NCI-H226 (cell line): ENCODE measurements at places on chromosomes 2 and 18.

DNA sequence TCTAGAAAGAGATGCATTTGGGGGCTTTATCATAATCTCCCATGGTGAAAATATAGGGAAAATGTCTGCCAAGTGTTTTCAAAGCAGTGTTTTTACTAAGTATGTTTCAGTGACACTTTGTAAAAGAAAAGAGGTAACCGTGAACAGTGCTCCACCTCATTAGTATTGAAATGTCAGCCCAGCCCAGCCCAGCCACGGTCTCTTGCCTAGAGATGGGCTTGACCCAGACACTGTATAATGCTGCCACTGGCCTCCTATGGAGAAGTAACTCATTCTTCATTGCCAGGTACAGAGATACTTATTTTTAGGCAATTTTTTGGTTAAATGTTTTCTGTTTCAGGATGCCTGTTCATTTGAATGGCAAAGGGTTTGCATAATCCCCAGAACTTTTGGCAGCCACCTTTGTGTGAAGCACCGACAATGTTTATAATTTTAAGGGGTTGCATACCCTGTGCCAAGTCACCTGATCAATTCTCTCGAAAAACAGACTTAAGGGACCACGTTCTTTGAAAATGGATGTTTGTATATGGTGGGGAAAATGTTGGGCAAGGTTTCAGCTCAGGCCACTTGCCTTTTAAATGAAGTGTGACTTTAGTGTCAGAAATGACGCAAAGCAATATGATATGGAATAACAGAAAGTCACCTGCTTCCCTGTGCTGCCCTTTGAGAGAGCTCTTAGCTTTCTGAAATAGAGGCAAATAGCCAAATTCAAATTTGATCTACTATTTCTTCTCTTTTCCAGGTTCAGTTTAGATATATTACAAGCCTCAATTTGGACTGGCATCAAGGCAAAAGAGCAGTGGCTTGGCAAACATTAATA is 314.5 kb upstream of the RGPD4 start:
- DNase-seq, result no peak

DNA sequence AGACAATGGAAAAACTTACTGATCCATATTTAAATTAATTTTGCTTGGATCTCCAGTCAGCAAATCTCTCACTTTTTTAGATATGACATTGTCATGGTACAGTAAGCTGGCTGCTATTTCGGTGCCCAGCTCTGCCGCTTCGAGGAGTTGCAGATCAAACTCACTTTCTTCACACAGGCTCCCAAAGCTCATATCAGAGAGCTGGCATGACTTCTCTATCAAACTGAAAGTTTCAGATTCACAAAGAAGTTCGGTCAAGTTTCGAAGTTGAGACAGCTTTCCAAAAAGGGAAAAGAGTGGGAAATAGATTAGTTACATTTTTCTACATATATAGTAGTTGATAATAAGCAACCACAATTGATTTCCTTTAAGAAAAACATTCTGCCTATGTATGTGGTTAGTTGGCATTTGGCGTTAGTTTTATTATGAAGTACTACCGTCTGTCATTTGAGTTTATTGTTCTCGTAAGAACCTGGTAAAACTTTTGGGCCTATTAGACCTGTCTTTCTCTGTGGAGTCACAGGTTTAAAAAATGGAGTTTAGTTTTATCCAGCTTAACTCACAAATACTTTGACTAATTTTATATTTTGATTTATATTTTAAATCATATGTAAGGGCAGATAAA is 118.8 kb downstream of the ABCA12 start:
- no peak for DNase-seq

DNA sequence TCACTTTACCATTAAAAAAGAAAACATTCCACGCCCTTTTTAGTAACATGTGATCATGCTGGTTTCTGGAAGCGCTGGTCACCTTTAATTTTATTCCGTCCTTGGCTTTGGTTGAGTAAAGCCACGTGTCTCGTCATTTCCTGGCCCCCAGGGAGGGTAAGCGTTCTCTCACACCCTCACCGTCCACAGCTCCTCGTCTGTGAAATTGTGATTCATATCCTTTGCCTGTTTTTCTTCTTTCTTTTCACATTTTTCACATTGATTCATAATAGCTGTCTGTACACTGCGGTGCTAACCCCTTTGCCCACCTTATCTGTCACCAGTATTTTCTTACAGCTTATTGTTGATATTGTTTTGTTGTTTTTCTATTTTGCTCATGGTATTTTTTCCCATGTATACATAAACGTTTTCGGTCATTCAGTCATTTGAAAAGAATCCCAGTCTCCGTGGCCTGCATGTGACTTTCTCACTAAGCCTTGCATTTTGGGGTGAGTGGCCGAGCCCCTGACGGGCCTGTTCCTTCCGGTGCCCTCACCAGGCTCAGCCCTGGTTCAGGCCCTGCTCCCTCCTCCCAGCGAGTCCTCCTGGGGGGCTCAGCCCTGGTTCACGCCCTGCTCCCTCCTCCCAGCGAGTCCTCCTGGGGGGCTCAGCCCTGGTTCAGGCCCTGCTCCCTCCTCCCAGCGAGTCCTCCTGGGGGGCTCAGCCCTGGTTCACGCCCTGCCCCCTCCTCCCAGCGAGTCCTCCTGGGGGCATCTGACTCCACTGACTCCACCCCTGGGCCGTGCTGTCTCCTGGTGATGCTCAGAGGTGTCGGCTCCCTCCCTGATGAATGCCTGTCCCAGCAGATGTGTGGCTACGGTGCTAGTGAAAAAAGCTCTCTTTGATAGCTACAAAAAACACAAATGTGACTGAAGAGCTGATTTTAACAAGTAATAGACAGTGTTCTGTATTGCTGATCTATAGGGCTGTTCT is 249.7 kb upstream of the PXDN start:
- no peak for DNase-seq

DNA sequence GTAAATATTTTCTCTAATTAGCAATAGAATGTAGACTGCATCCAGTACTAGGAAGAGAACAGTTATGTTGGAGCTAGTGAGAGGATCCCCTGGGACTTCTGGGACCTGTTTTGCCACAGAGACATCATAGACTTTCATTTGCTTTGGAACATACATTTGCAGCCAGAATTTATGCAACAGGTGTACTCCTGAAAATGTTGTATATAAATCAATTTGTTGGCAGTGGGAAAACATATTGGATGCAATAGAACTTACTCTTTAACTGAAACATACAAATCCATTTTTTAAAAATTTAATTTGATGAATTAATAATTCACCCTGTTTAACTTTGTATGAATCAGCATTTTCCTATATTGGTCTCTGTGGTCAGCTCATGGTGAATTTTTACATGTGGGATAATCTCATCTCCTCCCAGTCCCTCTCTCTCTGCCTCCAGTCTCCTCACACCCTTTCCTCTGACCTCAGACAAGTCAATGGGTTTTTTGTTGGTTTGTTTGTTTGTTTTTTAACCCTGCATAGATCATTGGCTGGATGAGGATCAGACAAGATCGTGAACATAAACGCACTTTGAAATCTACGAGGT is 263.0 kb downstream of the LPIN1 start:
- no peak for DNase-seq

DNA sequence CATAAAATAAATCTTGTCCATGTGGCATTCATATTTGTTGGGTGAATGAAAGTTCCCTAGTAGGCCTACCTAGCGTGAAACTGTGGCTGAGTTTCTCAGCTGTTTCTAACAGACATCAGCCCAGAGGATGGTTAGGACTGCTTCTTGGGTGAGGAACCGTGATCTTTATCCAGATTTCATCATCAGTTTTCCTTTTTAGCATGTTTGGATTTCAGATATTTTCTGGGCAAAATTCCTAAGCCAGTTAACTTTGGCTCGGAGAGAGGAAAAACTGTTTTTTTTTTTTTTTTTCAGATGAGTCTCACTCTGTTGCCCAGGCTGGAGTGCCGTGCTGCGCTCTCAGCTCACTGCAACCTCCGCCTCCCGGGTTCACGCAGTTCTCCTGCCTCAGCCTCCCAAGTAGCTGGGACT is 53.5 kb downstream of the DGKD start:
- DNase-seq, result no peak

DNA sequence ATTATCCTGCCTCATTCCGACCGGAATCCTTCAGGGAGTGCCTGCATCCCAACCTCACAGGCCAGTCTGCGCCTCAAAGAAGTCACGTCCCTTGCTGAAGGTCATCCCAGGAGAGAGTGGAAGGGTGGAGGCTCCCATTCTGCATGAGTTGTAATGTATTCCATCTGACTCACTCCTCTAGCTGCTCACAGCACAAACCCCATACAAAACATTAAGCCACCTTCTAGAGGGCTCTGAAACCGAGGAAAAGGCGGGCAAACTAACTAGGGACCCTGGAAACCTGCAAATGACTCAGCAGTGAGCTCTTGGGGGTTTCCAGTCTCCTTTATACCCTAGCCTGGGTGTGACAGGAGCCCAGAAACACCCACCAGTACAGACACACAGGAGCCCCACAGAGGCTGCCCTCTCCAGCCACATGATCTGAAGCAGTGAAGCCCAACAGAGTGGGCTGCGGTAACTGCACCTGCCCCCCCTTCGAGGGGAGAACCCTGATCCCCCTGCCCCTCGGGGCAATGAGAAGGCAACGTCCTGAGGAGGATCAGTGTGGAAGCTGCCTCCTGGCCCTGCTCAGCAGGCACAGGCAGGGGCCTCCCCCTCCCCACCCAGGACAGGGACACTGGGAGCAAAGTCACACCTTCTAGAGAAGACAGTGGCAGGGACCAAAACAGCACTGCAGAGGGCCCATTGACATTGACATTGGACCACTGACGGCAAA is 69.3 kb upstream of the SNTG2 start:
- DNase-seq, result no peak

GRCh38 chr2:233988581-233988980 is 61.9 kb upstream of the SPP2 start:
- DNase-seq, result no peak

GRCh38 chr2:38264396-38265221 is 112.5 kb downstream of the ATL2 start:
- no peak for DNase-seq

DNA sequence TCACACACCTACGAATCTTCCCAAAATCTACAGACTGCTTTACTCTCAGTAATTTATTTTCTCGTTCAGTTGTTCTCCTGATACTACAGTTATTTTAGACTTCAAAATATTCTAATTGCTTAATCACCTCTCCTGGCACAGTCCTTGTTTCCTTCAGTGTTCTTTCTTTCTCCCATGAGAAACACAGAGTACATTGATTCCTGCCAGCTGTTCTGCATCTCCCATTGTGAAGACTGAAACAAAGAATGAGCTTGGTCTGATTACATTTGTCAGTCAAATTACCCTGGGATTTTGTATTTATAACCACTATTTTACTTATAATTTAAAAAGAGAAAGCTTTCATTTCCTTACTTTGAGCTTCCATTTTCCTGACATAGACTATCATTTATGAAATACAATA is 63.9 kb upstream of the TANK start:
- DNase-seq, result no peak

GRCh38 chr18:36415625-36416024 is 118.1 kb downstream of the FHOD3 start:
- no peak for DNase-seq

GRCh38 chr2:203781151-203781550 is 74.7 kb downstream of the CD28 start:
- DNase-seq, result no peak

DNA sequence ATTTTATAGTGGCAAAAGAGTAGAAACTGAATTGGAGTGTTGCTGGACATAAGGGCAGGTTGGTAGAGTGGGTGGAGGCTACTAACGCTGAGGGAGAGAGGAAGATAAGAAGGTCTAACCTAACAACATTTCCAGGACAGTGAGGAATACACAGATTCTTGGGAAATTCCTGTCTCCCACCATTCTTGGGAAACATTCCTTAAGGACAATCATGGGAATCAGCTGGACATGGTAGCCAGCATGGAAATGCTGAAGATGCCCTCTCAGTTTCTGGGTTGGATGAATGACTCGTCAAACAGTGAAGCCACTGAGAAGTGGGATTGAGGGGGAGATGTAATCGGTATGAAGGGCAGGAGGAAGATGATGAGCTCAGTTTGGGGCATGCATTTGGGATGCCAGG is 265.4 kb downstream of the AFF3 start:
- no peak for DNase-seq

- no peak for DNase-seq
These were observed 231.4 kb downstream of the EIPR1 start for GRCh38 chr2:3146175-3146574.

- DNase-seq, result no peak
These were observed 63.9 kb downstream of the LANCL1 start for GRCh38 chr2:210412660-210413059.

DNA sequence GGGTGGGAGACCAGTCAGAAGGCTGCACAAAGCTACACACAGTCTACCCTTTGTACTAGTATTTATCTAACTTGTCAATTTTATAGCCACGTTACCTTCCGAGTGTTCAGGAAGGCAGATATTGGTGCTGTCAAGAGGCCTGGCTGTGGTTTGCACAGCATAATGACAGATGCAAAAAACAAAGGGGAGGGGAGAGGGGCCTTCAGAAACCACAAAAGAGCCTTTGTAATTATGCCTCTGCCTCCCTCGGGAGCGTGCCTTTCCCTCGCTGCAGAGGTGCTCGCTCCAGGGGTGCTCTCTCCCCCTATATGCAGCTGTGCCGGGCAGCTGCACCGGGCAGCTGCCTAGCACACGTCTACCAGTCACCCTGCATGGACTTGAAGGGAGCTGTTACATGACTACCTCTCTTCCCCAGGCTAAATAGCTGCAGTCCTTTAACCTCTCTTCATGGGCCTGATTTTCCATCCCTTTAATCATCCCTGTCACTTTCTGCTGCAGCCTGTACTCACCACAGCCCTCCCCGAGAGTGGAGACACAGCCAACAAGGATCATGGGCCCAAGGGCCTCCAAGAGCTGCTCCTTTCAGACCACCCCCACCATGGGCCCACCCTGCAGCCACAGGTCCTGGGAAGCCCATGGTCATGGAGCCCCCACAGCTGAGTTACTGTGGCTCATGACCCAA is 168.4 kb upstream of the PKDCC start:
- DNase-seq, result no peak

DNA sequence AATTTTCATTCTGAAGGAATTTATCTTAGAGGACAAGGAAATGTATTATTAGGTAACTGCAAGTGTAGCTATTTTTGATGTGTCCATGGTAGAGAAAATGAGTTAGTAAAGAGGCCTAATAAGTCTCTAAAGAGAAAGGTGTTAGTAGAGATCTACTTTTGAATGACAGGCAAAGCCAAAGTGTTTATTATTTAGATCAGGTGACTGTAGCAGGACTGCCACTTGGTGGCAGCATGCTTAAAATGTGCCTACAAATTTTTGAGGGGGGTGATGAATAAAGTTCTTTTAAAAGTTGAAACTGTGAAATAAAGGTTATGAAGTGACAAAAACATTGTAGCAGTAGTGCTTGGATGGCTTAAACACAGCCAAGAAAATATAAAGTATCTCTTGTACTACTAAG is 421.5 kb upstream of the MEIS1 start:
- no peak for DNase-seq

GRCh38 chr18:4074647-4075046 is 380.5 kb downstream of the DLGAP1 start:
- DNase-seq, result no peak

- DNase-seq, result no peak
These were observed 398.3 kb downstream of the TMX3 start for GRCh38 chr18:68316636-68317035.

GRCh38 chr2:174682578-174683391 is 81.5 kb downstream of the CHRNA1 start:
- DNase-seq, result no peak

- DNase-seq, result peak; percentile 90
These were observed 57.4 kb downstream of the TRPM8 start for GRCh38 chr2:233974530-233975071.
